ENCODE measurements at places on chromosomes 4 and X.

DNA sequence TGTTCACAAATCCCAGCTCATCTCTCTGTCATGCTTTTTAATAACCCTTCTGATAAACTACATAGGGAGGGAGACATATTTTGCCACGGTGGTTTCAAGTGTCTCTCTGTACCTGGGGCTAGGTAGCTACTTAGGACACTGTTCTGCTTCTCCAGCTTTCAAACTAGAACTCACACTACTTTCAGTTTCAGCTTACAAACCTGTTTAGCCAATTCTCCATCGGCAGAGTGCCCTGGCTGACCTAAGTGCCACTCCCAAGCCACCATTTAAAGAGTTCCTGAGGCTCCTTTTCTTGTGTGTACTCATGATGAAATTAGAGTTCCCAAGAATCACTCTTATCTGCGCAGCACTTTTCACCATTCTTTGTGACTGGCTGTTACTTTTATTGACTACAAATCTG lies 899.2 kb downstream of the FAT4 start:
- no peak for DNase-seq

GRCh38 chr4:147846318-147847155 lies 114.6 kb downstream of the ARHGAP10 start:
- DNase-seq = no peak

DNA sequence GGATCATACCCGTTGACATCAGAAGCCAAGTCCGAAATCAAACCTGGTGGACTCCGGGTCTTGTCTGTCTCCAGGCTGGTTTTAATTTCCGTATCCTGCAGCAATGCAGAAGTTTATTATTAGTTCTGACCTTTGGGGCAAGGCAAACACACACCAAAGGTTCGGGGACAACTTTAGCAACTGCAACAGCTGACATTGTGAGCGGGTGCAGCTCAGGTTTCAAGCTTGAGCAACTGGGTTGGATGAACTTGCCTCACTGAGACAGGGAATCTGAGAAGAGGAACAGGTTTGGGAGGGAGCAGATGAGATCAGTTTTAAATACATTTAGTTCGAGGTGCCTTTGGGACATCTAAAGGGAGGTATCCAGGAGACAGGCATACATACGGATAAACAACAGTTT lies 110.7 kb downstream of the GNL3L start:
- no peak for DNase-seq

GRCh38 chr4:150600812-150601445 lies 19.0 kb downstream of the MAB21L2 start:
- DNase-seq = no peak

DNA sequence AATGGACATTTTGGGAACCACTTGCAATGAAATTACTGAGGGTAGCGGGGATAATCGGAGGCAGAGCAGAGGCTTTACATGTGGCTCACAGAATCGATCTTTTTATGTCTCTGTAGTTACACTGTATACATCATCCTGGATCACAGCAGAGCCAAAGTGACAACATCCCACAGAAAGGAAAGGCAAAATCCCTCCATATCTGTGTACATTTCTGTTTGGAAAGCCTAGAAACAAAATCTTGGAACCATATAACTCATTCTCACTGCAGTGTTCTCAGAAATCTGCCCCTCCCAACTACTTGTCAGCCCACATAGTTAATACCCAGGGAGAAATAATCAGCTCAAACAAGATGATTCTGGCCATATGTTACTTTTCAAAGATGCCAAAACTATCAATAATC lies 211.6 kb downstream of the DCLK2 start:
- DNase-seq = no peak

DNA sequence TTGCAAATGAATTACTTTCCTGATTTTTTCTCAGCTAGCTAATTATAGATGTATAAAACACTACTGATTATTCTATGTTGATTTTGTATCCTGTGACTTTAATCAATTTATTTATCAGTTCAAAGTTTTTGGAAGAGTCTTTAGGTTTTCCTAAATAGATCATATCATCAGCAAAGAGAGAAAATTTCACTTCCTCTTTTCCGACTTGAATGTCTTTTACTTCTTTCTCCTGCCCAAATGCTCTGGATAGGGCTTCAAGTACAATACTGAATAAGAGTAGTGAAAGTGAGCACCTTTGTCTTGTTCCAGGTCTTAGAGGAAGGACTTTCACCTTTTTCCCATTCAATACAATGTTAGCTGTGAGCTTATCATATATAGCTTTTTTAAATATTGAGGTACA lies 417.9 kb downstream of the PDGFC start:
- DNase-seq = no peak

- no peak for DNase-seq
These were observed 18.9 kb downstream of the ADH6 start for GRCh38 chr4:99200138-99200537.

- no peak for DNase-seq
These were observed 11.7 kb downstream of the OTUD5 start for GRCh38 chrX:48945517-48946348.

- no peak for DNase-seq
These were observed 6.5 kb downstream of the UGT2B17 start for GRCh38 chr4:68569466-68570121.

DNA sequence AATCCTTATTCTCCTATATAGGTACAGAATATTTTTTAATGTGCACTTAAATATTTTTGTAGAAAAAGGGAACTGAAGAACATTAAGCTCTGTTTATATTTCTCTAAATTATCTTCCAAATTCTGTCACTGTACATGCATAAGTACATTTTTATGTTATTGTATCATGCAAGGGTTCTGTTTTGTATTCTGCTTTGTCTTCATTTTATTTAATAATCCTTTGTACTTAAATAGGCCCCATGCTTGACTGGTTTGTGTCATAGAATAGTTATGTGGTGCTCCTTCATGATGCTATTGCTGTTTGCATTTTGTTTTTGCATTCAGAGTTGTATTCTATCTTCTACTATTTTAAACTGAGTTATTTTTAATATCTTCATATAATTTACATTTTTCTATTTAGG lies 111.9 kb upstream of the EDNRA start:
- DNase-seq = no peak

DNA sequence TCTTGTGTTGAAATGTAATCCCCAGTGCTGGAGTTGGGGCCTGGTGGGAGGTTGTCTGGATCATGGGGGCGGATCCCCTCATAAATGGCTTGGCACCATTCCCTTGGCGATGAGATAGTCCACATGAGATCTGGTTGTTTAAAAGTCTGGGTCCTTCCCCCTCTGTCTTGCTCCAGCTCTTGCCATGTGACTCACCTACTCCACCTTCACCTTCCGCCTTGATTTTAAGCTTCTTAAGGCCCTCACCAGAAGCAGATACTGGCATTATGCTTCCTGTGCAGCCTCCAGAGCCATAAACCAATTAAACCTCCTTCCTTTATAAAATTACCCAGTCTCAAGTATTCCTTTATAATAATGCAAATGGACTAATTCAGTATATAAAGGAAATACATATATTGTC lies 111.5 kb downstream of the NR3C2 start:
- DNase-seq = no peak

DNA sequence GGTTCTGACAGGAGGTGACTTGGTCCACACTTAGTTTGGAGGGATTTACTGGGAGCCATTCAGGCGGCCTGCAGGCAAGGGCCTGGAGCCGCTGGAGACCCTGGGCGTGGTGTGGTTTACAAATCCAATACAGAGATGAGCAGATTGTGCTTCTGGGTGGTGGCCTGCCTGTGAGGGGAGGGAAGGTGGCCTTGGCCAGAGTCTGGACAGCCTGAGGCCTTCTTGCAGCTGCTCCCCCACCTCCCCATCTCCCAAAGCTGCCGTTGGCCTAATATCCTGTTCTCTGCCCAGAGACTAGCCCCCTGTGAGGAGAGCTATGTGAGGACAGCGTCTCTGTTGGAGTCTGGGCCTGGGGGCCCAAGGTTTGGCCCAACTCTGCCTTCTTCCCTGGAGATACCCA lies 163.9 kb upstream of the MAMLD1 start:
- DNase-seq = no peak

- DNase-seq = no peak
These were observed 20.1 kb downstream of the NOCT start for GRCh38 chr4:139035650-139036049.

DNA sequence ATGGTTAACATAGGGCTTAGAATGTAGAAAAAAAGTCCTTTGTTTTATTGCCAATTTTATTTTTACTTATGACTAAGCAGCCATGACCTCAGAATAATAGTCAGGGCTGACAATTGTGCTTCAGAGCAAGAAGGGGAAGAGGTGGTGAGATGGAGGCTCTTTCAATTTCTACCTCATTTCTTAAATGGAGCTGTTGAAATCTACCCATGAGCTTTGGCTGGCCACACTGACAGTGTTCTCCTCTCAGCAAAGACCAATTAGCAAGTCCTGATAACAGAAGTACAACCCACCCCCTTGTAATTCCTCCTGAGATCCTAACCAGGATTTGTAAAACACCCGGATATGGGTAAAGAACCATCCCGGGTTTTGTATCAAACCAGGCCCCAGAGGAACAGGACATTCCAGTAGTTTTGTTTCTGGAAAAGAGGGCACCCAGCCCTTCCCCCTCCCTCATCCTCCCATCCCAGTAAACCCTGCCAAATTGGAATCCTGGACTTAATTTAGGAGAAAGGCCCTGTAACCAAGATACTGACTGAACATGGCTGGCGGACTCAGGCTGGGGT lies at the start of gene HEPH:
TSS of gene HEPH (plus strand) at position 399 of the 563 bp plus-strand sequence. CDS start 6,324 bp downstream, outside the sequence.
- DNase-seq = peak; percentile 19

GRCh38 chr4:156595041-156595440 lies 376.6 kb downstream of the PDGFC start:
- DNase-seq = no peak

DNA sequence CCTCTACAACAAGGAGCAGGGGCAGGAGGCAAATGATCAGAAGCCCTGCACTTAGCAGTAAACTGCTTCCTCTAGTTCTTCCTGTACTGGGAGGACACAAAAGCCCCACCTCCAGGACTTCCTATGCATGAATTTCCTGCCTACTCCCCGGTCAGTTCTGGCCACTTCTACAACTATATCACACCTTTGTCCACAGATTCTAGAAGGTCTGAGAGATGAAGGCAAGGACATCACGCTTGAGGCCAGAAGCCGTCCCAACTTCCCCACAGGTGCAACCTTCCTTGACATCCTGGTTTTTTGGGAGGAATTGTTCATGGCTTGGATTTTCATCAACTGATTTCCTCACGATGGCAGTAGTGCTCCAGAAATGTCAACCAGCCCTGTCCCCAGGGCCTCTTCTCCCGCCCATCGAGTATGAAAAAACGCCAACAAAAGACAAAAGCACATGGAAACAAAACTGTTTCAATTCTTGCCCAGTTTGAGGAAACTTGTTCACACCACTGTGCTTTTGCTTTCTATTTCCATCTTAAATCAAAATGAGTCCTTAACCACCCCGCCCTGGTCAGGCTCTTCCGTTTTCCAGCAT lies 206.5 kb upstream of the STK26 start:
- peak; percentile 21 for DNase-seq

- DNase-seq = no peak
These were observed 6.5 kb upstream of the USP46 start for GRCh38 chr4:52665592-52665991.

- DNase-seq = no peak
These were observed 309.8 kb upstream of the GALNT7 start for GRCh38 chr4:172858731-172859230.

DNA sequence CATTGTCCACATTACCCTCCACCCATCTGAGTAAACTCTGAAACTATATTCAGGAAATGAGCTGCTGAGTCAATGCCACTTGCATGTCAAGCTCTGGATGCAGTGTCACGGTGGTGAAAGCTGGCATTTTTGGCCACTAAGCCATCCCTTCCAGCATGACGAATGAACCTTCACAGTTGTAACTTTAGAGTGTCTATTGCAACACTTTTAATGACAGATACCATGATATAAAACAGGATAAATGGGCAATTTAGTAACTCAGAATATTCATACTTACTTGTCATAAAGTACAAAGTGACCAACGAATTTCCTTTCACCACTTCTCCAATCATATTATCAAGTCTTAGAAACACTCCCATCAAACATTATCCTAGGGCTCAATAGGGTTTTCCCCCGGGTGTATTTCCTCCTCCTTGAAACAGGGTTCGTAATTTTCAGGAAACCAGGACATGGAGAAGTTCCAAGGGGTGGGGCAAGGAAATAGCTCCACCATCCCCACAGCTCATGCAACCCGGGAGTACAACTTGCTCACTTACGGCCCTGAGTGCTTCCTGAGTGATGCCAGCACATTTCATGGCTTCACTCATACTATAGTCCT lies 73.1 kb downstream of the MTHFD2L start:
- DNase-seq = no peak

DNA sequence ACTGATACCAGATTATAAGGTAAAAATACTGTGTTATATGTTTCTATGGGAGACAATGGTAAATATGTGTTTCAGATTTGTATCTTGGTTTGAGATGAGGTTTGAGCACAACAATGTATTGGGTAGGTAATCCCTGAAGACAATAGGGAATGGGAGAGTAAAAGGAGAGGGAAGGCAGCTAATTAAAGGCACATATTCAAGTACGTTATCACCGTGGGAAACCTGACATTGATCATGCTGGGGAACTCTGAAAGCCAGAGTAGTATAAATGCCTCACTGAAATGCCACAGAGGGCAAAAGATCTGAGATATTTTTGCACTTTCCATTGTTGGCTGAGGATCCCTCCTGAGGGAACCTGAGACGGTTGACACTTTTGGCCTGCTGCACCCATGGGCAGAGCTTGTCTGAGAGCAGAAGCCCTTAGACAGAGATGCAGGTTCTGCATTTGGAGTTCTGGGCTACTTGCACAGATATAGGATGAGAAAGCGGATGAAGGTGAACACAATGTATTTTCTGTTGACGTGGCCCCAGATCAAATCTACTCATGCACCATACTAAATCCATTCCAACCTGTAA lies 506.7 kb downstream of the PCDH18 start:
- DNase-seq = no peak

GRCh38 chr4:180669680-180670079 lies 1573.5 kb upstream of the TENM3 start:
- DNase-seq = no peak

GRCh38 chr4:151114986-151115385 lies 15.6 kb downstream of the RPS3A start:
- DNase-seq = no peak

- no peak for DNase-seq
These were observed 157.6 kb downstream of the GASK1B start for GRCh38 chr4:158015241-158015640.

GRCh38 chr4:23097251-23097650 lies 404.5 kb downstream of the GBA3 start:
- DNase-seq = no peak
